Psoas muscle (tissue), 8 donors: ENCODE measurements at places on chromosomes 3 and 15. TPM values are rescaled to one million over a fixed set of nuclear protein-coding genes. Genes with fewer than 3 reads are reported as not detected.

DNA sequence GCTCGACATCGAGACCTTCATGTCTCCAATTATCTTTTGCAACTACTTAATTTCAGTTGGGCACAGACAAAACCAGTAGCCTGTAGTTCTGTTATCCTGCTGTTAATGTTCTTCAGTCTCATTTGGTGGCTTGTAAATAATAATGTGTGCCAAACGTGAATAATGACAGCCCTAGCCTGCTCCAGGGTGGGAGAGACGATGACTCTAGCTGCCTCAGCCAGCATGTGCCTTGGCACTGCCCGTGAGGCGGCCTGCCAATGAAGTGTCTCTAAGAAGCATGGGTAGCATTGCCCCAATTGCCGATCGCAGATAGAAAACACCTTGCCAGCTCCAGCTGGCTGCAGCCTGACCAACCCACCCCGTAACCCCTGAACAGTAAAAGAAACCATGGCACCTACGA is 58.8 kb downstream of the ASB7 start:
- H3K36me3 ChIP-seq, result no peaks in the 10 kb centered on the region
- H3K27ac ChIP-seq, result no peak overlapping the region
- peaks cover 3% of the 10 kb centered on the region for H3K27me3 ChIP-seq
- no peaks in the 10 kb centered on the region for H3K4me1 ChIP-seq
- no peak for DNase-seq

DNA sequence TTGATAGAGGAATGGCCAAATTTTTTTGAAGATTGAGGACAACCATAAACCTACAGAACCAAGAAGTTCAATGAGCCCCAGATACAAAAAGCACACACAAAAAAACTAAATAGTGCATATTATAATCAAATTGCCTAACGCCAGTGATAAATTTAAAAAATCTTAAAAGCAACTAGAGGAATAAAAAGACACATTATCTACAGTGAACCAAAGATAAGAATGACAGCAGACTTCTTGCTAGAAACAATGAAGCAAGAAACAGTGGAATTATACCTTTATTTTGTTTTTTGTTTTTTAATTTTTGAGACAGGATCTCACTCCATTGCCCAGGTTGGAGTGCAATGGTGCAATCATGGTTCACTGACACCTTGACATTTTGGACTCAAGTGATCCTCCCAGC is 9.9 kb upstream of the SAMD7 start:
- no peak overlapping the region for H3K27ac ChIP-seq
- no peak overlapping the region for H3K4me3 ChIP-seq
- no peaks in the 10 kb centered on the region for H3K4me1 ChIP-seq

DNA sequence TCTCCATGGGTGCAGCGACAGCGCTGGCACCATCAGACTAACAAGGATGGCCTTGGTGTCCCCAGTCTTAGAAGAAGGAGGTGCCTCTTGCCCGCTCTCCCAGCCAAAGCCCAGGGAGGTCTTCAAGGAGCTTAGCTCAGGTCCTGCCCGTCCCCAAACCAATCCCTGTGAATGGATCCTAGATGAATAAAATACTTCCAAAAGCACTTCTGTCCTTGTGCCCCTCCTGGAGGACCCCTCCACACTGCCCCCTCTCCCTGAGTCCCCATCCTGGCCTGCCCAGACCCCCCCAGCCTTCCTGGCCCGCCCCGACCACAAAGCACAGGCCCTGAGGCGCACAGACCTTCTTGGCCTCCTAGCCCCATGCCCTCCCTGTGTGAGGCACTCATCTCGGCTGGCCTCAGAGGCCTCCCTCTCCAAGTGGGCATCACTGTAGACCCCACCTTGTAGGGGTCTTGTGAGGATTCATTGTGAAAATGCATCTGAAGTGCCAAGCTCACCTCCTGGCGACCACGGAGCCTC is 8.4 kb downstream of the SLC28A1 start:
- no peaks in the 10 kb centered on the region for H3K36me3 ChIP-seq
- H3K27ac ChIP-seq, result no peak overlapping the region
- H3K4me3 ChIP-seq, result no peak overlapping the region

DNA sequence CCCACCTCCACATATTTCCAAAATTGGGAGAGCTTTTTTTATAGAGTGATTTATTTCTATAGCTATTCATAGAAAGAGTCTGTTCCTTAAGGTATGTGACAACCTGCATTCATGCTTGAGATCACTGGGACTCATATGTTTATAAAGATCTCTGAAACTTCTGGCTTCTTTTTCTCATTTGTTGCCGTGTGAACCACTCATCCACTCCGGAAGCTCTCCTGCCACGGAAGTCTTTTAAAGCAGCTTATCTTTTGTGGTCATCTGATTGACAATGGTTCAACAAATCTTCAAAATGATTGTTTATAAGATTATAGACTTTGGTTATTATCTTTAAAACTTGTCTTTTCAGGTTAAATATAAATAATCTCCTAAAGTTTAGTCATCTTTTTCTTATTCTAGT is 260.5 kb downstream of the C3orf38 start:
- H3K4me1 ChIP-seq, result no peaks in the 10 kb centered on the region
- no peak overlapping the region for H3K27ac ChIP-seq
- no peaks in the 10 kb centered on the region for H3K27me3 ChIP-seq
- no peaks in the 10 kb centered on the region for H3K36me3 ChIP-seq
- DNase-seq, result no peak

- H3K36me3 ChIP-seq, result no peaks in the 10 kb centered on the region
- no peak overlapping the region for H3K4me3 ChIP-seq
- H3K27me3 ChIP-seq, result no peaks in the 10 kb centered on the region
- H3K27ac ChIP-seq, result no peak overlapping the region
- no peaks in the 10 kb centered on the region for H3K4me1 ChIP-seq
Observed at GRCh38 chr3:187802203-187802927, 57.1 kb upstream of the BCL6 start.

DNA sequence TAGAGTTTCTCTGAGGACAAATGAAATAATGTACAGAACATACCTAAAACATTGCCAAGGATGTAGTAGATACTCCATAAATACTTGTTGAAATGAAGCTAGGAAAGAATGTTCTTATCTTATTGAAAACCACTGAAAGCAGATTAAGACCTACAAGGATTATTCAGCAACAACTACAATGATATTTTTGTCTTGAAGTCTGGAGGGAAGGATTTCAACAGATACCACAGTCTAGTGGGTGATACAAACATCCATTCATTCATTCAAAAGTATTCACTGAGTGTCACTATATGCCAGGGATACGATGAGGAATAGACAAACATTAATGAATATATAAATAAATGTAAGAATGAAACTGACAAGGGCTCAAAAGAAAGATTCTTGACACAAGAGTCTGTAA is 74.7 kb upstream of the THBS1 start:
- H3K27ac ChIP-seq, result no peak overlapping the region
- DNase-seq, result no peak
- H3K4me1 ChIP-seq, result no peaks in the 10 kb centered on the region
- H3K4me3 ChIP-seq, result no peak overlapping the region
- H3K27me3 ChIP-seq, result no peaks in the 10 kb centered on the region

DNA sequence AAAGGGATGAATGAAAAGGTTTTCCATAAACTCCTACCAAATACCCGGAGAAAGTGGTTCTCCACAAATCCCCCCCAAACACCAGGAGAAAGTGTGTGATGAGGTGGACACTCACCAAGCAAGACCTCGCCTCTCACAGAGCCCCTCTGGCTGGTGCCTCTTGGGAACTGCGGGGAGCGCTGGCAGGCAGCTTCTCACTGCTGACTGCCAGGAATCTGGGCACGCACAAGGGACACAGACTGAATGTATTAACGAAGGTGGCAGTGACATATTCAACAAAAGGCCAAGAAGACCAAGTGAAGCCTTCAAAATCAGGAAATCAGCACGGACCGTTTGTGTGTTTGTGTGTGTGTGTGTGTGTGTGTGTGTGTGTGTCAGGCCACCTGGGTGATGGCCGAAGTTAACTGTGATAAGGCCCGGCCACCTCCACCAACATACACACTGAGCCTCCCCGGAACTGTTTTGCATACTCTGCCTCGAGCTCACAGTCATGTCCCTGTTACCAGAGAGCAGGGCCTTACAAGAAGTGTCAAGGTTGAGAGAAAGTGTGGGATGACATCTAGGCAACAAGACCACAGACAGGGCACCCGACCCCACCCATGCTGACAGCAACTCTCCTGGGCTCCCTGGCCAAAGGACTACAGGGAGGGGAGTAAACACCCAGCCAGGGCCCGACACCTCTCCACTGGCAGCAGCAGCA is 18.0 kb downstream of the ATP10A start:
- H3K27ac ChIP-seq, result no peak overlapping the region
- no peaks in the 10 kb centered on the region for H3K27me3 ChIP-seq
- DNase-seq, result no peak
- no peak overlapping the region for H3K4me3 ChIP-seq

DNA sequence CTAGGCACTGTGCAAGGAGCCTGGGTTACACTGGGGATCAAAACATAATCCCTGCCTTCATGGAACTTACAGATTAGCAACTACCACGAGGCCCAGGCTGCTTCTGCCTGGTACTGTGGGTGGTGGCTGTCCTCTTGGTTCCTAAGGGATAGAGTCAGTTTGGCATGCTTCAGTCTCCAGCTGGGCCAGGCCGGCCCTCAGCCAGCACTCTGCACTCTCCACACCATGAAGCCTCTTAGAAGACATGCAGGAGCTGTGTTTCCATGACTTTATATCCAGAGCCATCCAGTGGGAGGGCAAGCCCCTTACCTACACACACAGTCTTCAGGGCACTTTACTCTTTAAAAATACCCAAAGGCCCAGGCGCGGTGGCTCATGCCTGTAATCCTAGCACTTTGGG is 54.4 kb downstream of the ATP1B3 start:
- no peaks in the 10 kb centered on the region for H3K4me1 ChIP-seq
- no peaks in the 10 kb centered on the region for H3K27me3 ChIP-seq
- no peak for DNase-seq

- H3K4me1 ChIP-seq, result no peaks in the 10 kb centered on the region
- DNase-seq, result no peak
- no peaks in the 10 kb centered on the region for H3K36me3 ChIP-seq
- no peaks in the 10 kb centered on the region for H3K27me3 ChIP-seq
- no peak overlapping the region for H3K4me3 ChIP-seq
Observed at GRCh38 chr3:159947220-159947619, 41.4 kb upstream of the IL12A start.

DNA sequence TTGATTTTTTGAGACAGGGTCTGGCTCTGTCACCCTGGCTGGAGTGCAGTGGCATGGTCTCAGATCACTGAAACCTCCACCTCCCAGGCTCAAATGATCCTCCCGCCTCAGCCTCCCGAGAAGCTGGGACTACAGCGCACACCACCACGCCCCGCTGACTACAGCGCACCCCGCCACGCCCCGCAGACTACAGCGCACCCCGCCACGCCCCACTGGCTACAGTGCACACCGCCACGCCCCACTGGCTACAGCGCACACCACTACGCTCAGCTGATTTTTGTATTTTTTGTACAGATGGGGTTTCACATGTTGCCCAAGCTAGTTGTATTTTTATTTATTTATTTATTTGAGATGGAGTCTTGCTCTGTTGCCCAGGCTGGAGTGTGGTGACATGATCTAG is 35.6 kb downstream of the SLC51A start:
- H3K36me3 ChIP-seq, result peaks cover 54% of the 10 kb centered on the region
- H3K4me1 ChIP-seq, result peaks cover 2% of the 10 kb centered on the region
- no peak overlapping the region for H3K27ac ChIP-seq

GRCh38 chr15:49645941-49646340 is 25.1 kb downstream of the DTWD1 start:
- H3K27ac ChIP-seq, result no peak overlapping the region
- H3K4me3 ChIP-seq, result no peak overlapping the region
- peaks cover 26% of the 10 kb centered on the region for H3K36me3 ChIP-seq

- peaks cover 15% of the 10 kb centered on the region for H3K4me1 ChIP-seq
- no peak overlapping the region for H3K4me3 ChIP-seq
- no peaks in the 10 kb centered on the region for H3K27me3 ChIP-seq
- H3K27ac ChIP-seq, result no peak overlapping the region
Observed at GRCh38 chr3:53196575-53197407, 35.8 kb downstream of the PRKCD start.

- no peak overlapping the region for H3K27ac ChIP-seq
- no peaks in the 10 kb centered on the region for H3K4me1 ChIP-seq
- H3K36me3 ChIP-seq, result no peaks in the 10 kb centered on the region
- H3K4me3 ChIP-seq, result no peak overlapping the region
Observed at GRCh38 chr3:177571271-177571943, 374.1 kb upstream of the TBL1XR1 start.

DNA sequence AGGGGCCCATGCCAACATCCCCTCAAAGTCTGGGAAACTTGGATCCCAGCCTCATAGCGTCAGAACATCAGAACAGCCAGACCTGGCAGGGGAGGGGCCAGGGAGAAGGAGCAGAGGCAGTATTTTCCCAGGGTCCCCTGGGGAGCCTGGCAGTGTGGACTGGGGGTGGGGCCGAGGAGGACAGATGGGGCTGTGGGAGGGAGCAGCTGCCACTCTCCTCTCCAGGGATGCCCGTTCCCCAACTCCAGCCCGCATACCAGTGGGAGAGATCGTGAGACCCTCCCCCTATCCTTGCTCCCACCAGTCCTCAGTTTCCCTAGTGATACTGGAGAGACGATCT is 6.5 kb upstream of the DNAJB8 start:
- no peak overlapping the region for H3K4me3 ChIP-seq
- H3K4me1 ChIP-seq, result no peaks in the 10 kb centered on the region
- no peak for DNase-seq

DNA sequence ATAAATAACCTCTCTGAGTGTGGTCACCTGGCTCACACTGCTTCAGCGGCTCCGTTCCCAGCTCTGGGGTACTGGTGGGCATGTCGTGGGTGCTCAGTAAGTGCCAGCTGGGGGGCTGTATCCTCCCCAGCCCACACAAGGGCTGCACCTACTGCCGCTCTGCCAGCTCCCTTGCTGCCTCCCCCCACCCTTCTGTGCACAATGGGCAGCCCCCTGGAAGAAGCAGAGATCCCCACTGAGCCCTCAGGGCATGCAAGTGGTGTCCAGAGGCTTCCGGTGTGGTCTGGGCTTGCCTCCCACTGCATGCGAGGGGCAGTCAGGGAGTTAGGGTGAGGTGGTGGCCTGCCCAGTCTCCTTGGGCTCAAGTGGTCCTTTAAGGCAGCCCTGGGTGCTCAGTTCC is 58.3 kb upstream of the TRPM1 start:
- H3K36me3 ChIP-seq, result no peaks in the 10 kb centered on the region
- no peak for DNase-seq
- no peak overlapping the region for H3K27ac ChIP-seq
- H3K27me3 ChIP-seq, result no peaks in the 10 kb centered on the region
- peaks cover 9% of the 10 kb centered on the region for H3K4me1 ChIP-seq

DNA sequence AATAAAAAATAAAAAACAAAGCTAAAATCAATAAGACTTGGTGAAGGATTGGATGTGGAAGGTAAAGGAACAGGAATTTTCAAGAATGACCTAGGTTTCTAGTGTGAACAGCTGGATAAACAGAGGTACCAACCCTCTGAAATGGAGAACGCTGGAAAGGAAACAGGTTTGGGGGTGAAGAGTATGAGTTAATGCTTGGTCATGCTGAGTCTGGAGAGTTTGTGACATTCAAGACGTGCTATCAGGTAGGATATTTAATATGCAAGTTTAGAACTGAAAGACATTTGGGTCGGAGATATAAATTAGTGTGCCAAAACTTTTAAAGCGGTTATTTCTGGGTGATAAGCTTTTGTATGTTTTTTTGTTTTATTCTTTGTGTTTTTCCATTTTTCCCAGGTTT is 11.4 kb upstream of the KLHL6 start:
- H3K36me3 ChIP-seq, result no peaks in the 10 kb centered on the region
- no peak overlapping the region for H3K27ac ChIP-seq
- no peak overlapping the region for H3K4me3 ChIP-seq
- peaks cover 16% of the 10 kb centered on the region for H3K4me1 ChIP-seq

Gene ACTRT3
- 3.0 TPM for polyA plus RNA-seq

Gene ALDH1A2
- 0.80 TPM for polyA plus RNA-seq

Gene CLSTN2
- polyA plus RNA-seq, result 0.77 TPM

Gene C3orf49
- polyA plus RNA-seq, result 0.08 TPM

Gene EEFSEC
- 12.5 TPM for polyA plus RNA-seq

Gene NTRK3
- 0.61 TPM for polyA plus RNA-seq

Gene TLR9
- polyA plus RNA-seq, result 0.14 TPM
